ENCODE measurements at places on chromosomes 6 and 20.

DNA sequence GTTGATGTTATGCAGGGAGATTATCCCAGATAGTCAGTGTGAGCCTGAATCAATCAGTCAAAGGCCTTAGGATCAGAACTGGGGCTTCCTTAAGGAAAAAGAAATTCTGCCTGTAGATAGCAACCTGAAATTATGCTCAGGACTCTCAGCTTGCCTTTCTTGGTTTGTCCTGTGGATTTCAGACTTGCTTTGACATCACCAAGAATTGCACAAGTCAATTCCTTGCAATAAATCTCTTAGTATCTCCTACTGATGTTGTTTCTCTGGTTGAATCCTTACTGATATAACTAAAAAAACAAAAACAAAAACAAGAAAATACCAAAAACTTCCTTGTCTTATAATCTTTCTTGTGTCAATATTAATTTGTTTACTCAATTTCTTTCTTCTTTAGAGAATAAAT is 258.9 kb upstream of the TCF21 start:
- DNase-seq: no peak

- no peak for DNase-seq
Measured at GRCh38 chr6:87184762-87185250, 29.4 kb downstream of the ZNF292 start.

DNA sequence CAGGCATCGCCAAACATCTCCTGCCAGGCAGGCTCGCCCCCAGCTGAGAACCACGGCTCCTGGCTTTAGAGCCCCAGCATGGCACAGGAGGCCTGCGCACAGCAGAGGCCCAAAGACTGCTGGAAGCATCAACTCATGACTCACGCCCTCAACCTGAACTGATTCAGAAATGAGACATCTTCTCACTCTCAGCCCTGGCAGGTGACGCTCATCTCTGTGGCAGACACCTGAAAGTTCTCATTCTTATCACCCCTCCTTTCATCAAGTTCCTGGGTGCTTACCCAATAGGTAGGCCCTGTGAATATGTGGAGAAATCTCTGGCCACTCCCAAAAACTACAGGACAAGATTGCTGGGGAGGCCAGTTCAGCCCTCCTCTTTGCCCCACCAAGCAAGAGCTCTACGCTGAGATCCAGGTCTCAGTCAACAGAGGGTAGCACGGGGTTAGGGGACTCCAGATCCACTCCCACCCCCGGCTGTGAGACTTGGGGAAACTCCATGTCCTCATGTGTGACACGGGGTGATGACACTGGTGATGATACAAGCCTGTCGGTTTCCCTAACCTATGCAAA is 11.3 kb downstream of the NFATC2 start:
- DNase-seq: peak; percentile 69

DNA sequence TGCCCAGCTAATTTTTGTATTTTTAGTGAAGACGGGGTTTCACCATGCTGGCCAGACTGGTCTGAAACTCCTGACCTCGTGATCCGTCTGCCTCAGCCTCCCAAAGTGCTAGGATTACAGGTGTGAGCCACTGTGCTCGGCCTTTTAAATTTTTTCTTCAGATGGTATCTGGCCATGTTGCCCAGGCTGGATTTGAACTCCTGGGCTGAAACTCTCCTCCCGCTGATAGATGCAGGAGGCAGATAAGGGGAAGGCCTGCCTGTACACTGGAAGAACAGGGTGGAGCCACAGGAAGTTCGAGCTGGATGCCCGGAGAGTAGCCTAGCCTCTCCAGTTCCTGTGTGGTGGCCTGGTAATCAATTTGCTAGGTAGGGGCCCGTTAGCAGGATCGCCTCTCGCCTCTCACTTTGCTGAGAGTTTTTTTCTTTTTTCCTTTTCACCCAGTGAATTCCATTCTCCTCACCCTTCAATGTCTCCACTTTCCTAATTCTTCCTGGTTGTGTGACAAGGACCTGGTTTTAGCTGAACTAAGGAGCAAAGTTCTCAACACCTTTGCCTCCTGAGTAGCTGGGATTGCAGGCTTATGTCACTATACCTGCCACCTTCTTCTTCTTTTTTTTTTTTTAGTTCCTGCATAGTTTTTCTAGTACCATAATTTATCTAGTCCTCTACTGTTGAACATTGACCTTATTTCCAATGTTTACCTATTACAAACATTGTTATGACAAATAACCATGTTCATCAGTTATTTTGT is 19.4 kb upstream of the ITCH start:
- DNase-seq: no peak

DNA sequence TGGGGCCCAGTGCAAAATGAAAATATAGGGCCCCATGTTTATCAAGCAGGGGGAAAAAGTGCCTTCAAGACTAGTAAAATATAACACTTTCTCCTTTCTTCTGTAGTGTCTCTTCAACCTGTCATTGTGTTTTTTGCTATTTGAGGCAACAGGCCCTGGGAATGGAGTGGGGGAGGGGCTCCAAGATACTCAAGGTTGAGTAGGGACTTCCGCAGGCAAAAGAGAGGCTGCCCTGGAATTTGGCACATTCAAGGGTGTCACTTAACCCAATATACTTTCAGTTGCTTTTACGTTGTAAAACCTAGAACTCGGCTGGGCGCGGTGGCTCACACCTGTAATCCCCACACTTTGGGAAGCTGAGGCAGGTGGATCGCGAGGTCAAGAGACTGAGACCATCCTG is 154.9 kb downstream of the ALDH8A1 start:
- DNase-seq: no peak

DNA sequence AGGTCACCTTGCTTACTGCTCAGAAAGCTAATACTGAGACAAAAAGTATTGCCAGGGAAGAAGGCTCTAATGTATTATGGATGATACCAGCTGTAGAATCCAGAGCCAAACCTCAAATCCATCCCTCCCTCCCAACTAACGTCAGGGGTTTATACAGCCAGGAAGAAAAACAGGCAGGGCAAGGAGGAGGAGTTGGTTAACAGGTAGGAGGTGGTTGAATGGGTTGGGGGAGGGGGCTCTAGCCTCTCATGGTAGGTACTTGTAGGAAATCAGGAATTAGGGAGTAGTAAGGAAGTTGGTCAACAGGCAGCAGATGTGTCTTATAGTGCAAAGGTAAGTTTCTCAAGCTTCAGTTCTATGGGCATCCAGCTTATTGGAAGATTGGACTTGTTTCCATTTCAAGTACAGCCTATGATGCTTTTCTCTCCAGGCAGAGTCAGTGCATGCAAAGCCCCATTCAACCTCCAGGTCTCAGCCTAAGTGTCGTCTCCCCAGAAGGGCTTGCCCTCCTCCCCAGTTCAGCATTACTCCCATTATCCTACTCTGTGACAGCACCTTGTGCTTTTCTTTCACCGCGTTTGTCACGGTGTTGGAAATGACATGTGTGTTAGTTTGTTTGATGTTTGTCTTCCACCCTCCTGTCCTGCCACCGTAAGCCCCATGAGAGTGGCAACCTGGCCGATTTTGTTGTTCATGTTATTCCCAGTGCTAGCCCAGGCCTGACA is 38.1 kb downstream of the PNLDC1 start:
- DNase-seq: no peak

DNA sequence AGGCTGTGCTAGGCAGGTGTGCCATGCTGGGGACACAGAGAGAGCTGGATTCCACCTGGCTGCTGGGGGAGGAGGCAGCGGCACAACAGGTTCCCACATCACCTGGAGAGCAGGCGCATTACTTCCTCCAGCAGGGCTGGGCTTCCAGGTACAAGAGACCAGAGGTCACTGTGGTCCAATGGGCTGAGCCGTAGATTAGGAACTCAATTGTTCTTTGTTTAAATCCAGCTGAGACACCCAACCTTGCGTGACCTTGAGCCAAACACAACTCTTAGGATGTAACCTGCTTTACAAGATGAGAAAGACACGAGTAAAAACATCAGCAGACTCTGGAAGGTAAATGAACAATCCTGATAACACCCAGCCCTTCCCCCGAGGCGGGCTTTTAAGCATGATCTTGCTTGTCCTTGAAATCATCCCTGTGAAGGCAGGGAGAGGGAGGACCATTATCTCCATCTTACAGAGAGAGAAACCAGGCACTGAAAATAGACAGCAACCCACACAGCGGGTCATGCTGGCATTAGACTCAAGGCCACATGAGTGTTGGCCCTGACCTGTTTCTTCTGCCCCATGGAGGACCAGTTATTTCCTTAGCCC is 216.5 kb upstream of the RREB1 start:
- DNase-seq: no peak

DNA sequence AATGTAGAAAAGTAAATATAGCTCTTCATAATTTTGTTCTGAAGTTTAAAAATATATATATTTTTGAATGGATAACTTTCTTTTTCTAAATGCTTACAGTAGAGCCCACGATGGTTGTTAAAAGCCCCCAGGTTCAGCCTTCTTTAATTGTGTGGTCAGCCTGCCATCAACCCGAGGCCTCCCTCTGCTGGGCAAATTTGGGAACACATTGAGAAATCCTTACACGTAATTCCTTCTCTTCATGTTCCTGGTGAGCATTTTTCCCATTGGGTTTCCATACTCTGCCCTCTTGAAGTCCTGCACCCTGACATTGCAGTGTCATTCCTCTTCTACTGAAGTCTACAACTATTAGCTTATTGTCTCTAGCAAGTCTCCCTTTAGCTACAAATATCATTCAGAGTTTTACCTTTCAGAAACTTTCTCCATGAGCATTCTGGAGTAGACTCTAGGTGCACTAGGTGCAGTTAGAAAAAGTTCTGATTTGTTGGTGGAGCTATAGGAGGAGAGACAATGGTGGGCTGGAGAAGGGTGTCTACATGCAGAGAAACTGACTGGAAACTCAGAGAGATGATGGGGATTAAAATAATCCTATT is 40.6 kb downstream of the TRIM38 start:
- peak; percentile 49 for DNase-seq

DNA sequence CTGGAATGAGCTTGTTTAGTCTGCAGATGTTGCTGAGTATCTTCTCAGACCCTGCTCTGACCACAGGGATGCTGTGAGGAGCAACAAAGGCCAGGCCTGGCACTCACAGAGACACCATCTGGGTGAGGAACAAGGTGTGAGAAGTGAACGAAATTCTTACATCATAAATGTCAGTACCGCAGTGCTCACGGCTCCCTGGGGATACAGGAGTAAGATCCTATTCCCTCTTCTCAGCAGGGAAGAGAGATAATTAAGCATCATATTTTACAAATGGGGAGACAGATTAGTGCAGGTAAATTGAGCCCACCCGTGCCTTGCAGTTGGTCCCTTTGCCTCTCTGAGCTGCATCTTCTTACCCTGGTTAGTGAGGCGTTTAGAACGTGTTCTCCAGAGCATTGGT is 106.2 kb downstream of the DTD1 start:
- no peak for DNase-seq

DNA sequence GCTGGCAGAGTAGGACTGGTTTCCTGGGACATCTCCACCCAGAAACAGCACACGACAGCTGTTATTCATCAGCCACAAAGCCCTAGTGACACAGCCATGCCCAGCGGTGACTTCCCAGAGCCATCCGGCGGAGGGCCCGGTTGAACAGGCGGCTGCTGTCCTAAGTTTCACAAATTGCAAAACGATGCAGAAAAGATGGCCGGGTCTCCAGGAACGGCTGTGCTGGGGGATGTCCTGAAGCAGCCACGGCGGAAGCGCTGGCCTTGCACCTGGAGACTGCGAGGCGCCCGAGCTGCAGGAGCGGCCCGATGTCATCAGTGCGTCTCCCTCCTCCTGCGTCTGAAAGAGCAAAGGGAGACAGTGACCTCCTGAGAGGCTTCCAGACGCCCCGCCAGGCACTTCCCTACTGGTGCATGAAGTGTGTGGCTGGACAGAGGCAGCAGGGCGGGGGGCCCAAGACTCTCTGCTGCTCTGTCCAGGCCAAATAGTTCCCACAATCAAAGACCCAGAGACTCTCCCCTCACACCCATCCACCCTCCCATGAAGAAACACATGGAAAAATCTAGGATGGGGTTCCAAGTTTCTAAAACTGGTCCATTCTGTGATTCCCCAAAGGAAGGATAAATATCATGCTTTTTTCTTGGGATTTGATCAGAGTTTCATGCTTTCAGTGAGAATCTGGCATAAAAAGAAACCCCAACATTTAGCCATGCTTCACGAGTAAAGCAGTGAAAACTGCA is 44.0 kb downstream of the SSR1 start:
- no peak for DNase-seq

GRCh38 chr6:115396112-115396906 is 664.4 kb downstream of the FRK start:
- no peak for DNase-seq

GRCh38 chr20:13771853-13772453 is 12.8 kb downstream of the ESF1 start:
- DNase-seq: no peak

GRCh38 chr6:112181130-112181529 is 73.2 kb downstream of the LAMA4 start:
- no peak for DNase-seq

- DNase-seq: no peak
Measured at GRCh38 chr20:52410182-52410647, 218.6 kb upstream of the ZFP64 start.

DNA sequence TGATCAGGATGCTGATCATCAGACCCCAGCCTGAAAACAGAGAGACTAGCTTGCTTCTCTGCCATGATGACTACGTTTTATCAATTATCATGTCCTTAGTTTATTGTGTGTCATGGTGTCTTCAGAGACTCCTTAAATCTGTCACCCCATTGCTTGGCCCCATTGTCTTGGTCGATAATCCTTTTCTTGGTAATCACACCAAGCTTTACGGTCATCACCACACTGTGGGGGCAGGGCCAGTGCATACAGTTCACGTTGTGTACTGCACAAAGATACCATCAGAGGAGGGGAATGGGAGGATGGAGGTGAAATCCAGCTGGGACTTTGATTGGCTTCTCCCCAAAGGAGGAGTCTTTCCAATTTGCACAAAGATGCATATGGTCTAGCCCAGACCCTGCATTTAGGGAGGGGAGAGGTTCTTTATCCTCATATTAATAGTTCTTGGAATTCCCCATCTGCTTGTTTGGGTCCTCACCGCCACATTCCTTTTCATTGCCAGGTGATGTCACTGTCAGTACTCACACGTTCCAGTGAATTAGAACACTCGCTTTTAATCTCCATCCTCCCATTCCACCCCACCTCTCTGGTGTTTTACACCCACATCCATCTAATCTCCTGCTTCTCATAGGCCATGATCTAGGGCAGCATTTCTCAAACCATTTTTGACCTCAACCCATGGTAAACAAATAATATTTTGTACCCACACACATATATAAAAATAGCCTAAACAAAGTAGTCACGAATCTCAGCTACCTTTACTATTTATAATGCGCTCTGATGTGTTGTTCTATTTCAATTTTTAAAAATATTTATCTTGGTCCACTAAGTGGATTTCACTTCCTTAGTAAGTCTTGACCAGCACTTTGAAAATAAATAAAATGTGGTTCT is 5.7 kb downstream of the ETV7 start:
- DNase-seq: no peak

GRCh38 chr6:117381749-117382148 is 44.0 kb downstream of the ROS1 start:
- DNase-seq: no peak
